ENCODE measurements at places on chromosomes 4 and X.

- H3K27me3 ChIP-seq = no peaks in the 10 kb centered on the region
- no peak for DNase-seq
- no peak overlapping the region for H3K27ac ChIP-seq
- no peak overlapping the region for H3K4me3 ChIP-seq
- no peaks in the 10 kb centered on the region for H3K4me1 ChIP-seq
- H3K36me3 ChIP-seq = no peaks in the 10 kb centered on the region
Measured at GRCh38 chr4:56156141-56156540, 207.4 kb downstream of the CEP135 start.

DNA sequence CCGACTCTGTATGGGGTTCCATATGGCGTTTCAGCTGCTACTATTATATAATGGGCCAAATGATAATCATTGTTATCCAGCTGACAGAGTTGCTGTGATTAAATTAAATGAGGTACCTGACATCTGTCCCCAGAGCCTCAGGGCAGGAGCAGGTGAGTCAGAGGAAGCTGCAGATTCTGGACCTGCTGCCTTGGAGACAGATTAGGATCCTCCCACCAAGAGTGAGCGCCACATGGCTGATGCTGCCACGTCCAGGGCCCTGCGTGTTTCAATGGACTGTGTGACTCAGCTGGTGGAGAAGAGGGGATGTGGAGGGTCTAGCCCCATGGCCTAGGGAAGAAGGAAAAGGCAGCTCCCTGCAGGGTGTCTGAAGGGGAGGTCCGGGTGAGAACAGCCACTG lies 28.3 kb upstream of the UXT start:
- H3K36me3 ChIP-seq = no peaks in the 10 kb centered on the region
- H3K27me3 ChIP-seq = no peaks in the 10 kb centered on the region
- H3K4me3 ChIP-seq = no peak overlapping the region
- no peak overlapping the region for H3K27ac ChIP-seq
- no peak for DNase-seq
- no peaks in the 10 kb centered on the region for H3K4me1 ChIP-seq

DNA sequence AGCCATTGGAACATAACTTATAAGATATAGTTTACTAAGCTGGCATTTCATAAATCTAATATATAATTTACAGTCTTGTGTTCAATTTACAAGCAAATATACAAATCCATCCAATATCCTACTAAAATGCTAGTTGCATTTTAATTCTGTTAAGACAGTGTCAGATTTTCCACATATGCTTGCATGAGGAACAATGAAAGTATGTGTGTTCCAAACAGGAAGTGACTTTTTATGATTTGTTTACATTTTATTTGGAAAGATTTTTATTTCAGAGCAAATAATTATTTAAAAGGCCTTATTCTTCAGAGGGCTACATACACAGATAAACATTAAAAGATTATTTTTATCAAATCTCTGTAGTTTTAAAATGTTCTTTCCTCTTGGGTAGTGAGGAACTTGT lies 130.1 kb downstream of the KLHL34 start:
- no peak for DNase-seq
- no peak overlapping the region for H3K4me3 ChIP-seq
- no peak overlapping the region for H3K27ac ChIP-seq

GRCh38 chrX:153925387-153925738 lies 701 bp downstream of the ARHGAP4 start:
- peak overlapping the region; percentile 56 for H3K4me3 ChIP-seq
- no peaks in the 10 kb centered on the region for H3K36me3 ChIP-seq
- H3K4me1 ChIP-seq = peaks cover 7% of the 10 kb centered on the region
- DNase-seq = no peak

DNA sequence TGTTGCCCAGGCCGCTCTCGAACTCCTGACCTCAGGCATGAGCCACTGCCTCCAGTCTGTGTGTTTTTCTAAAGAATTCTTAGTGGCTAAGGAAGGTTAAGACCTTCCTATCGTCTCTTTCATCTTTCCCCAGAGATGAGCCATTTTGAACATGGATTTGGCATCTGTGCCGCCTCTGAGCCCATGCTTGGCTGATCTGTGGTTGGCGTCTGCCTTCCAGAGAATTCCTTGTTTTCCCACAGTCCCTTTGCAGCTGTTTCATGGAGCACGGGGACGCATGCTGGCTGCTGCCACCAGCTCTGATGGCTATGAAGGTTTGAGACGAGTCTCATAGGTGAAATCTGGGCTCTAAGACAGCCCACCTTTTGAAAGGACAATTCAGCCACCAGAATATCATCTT lies 60.4 kb downstream of the SHROOM2 start:
- H3K36me3 ChIP-seq = no peaks in the 10 kb centered on the region
- H3K4me3 ChIP-seq = no peak overlapping the region
- no peak for DNase-seq
- peak overlapping the region; percentile 69 for H3K27ac ChIP-seq
- no peaks in the 10 kb centered on the region for H3K27me3 ChIP-seq
- H3K4me1 ChIP-seq = no peaks in the 10 kb centered on the region

DNA sequence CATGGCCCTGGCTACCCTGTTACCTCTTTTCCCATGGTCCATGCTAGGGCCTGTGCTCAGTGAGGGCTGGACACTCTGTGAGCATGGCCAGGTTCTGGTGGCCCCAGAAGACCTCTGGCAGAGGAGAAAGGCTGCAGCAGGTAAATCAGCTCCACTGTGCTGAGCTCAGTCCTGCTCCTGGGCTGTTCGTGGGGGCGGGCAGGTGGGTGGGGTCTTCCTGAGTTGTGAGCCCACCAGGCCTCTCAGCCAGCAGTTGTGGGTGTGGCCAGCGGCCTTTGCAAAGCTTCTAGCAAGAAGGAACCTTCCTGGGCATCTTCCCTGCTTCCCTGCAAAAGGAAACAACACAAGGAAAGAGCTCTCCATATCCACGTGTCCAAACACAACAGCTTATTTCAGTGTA lies 85.3 kb upstream of the STX18 start:
- no peaks in the 10 kb centered on the region for H3K27me3 ChIP-seq
- DNase-seq = no peak
- no peaks in the 10 kb centered on the region for H3K4me1 ChIP-seq

- H3K36me3 ChIP-seq = no peaks in the 10 kb centered on the region
- no peak for DNase-seq
- H3K4me1 ChIP-seq = no peaks in the 10 kb centered on the region
- no peak overlapping the region for H3K27ac ChIP-seq
- no peak overlapping the region for H3K4me3 ChIP-seq
Measured at GRCh38 chrX:29299684-29300083, 712.4 kb downstream of the IL1RAPL1 start.

DNA sequence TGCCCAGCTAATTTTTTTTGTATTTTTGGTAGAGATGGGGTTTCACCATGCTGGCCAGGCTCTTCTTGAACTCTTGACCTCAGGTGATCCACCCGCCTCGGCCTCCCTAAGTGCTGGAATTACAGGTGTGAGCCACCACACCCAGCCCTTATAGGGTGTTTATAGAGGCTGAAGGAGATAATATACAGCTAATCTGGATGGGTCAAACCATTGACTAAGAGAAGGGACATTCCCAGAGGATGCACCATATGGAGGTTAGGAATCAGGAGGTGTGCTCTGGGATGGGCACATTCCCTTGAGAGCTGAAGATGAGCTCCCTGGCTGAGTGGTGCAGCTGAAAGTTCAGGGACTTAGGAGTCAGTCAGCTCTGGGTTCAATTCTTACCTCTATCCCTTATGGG lies 68.3 kb upstream of the SHISA3 start:
- no peaks in the 10 kb centered on the region for H3K4me1 ChIP-seq
- H3K36me3 ChIP-seq = no peaks in the 10 kb centered on the region
- H3K4me3 ChIP-seq = no peak overlapping the region
- no peaks in the 10 kb centered on the region for H3K27me3 ChIP-seq

DNA sequence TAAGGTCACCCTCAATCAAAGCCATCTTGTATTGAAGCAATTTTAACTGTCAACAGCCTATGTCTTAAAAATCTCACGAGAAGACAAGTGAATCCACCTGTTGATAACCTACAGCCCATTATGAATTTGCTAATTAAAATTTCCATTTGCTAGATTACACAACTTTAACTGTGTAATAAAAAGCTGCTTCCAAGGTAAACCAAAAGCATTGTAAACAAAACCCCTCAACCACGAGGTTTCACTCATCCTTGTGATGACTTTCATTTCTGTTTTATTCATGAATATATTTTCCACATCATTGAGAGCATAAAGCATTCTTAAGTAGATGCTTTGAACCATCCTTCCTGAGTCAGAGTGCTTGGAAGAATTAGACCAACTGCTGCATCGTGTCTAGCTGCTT lies 217.5 kb upstream of the GYPA start:
- no peak overlapping the region for H3K4me3 ChIP-seq
- H3K4me1 ChIP-seq = no peaks in the 10 kb centered on the region
- H3K36me3 ChIP-seq = no peaks in the 10 kb centered on the region
- H3K27ac ChIP-seq = no peak overlapping the region
- no peaks in the 10 kb centered on the region for H3K27me3 ChIP-seq
- no peak for DNase-seq

DNA sequence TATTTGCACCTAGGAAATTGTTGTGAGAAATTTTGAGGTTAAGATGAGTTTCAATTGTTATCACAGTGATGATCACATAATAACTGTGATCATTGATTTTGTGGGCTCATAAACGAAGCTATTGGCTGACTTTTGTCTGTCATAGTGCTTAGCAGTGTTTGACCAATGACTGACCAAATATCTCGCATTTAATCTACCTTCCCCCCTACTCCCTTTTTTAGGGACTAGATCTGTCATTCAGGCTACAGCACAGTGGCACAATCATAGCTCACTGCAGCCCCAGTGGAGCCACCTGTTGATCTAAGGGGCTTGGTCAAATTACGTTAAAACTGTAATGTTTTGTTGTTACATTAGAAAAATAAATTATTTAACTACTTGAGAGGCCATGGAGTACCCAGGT lies 1.5 kb downstream of the FUNDC2 start:
- H3K36me3 ChIP-seq = no peaks in the 10 kb centered on the region
- H3K27ac ChIP-seq = peak overlapping the region; percentile 94
- peak overlapping the region; percentile 92 for H3K4me3 ChIP-seq
- DNase-seq = no peak
- no peaks in the 10 kb centered on the region for H3K27me3 ChIP-seq

DNA sequence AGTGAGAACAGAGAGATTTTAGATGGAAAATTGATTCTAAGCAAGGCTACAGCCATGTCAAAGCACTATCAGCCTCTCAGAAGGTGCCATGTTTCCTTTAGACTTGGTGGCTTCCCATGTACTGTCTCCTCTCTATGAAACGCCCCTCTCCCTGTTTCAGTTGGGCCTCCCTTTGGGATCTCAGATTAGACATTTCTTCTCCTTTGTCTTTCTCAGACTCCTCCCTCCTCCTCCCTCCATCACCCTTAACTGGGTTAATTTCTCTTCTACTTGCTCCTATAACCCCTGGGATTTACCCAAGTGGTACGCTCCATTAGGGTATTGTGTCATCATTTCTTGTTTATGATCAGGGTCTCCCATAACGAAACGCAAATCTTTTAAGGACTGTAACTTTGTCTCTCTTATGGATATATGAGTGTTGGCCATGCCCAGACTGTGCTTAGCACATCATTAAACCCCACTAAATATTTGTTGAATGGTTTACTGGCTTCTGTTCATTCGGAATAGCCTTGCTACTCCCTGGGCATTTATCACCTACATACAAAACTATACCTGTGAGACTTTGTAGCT lies 106.8 kb downstream of the FAM9B start:
- no peaks in the 10 kb centered on the region for H3K4me1 ChIP-seq
- H3K27ac ChIP-seq = no peak overlapping the region
- H3K36me3 ChIP-seq = no peaks in the 10 kb centered on the region
- H3K27me3 ChIP-seq = no peaks in the 10 kb centered on the region
- no peak for DNase-seq

DNA sequence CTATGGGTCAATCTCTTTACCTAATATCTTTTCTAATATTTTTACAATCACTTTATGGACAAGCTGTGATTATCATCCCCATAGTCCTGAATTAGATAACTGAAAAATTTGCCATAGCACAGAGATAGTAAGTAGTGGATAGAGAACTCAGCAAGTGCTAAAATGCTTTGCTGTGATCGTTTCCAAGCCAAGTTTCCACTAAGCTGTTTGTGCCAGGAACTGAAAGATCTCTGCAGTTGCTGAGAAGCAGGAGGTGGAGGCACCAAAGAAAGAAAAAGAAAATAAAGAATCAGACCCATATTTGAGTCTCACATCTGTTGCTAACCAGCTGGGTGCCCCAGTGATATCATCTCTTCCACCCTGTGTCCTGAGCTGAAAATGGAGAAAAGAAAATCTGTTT lies 605.6 kb upstream of the BOD1L1 start:
- DNase-seq = no peak
- H3K36me3 ChIP-seq = no peaks in the 10 kb centered on the region
- H3K4me1 ChIP-seq = no peaks in the 10 kb centered on the region
- no peak overlapping the region for H3K4me3 ChIP-seq
